Activated B cell treated with CpG ODN at 0.5 μM for 24 hours (primary cell): ENCODE measurements at places on chromosomes 12 and 14.

DNA sequence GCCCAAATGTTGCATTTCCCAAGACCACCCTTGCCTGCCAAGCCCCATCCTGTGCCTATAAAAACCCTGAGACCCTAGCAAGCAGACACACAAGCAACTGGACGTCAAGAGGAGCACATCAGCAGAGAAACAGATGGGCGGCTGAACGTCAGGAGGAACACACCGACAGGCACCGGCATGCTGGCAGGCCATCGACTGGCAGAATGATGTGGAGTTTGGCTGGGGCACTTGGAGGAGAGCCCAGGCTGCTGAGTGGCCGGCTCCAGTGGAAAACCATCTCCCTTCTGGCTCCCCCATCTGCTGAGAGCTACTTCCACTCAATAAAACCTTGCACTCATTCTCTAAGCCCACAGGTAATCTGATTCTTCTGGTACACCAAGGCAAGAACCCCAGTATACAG lies 130.1 kb downstream of the SLC41A2 start:
- DNase-seq = no peak

GRCh38 chr12:66365718-66366490 lies 63.6 kb downstream of the HELB start:
- DNase-seq = no peak

GRCh38 chr12:51866762-51867161 lies 18.2 kb upstream of the FIGNL2 start:
- DNase-seq = no peak

GRCh38 chr14:95130549-95130948 lies 26.8 kb downstream of the DICER1 start:
- no peak for DNase-seq

DNA sequence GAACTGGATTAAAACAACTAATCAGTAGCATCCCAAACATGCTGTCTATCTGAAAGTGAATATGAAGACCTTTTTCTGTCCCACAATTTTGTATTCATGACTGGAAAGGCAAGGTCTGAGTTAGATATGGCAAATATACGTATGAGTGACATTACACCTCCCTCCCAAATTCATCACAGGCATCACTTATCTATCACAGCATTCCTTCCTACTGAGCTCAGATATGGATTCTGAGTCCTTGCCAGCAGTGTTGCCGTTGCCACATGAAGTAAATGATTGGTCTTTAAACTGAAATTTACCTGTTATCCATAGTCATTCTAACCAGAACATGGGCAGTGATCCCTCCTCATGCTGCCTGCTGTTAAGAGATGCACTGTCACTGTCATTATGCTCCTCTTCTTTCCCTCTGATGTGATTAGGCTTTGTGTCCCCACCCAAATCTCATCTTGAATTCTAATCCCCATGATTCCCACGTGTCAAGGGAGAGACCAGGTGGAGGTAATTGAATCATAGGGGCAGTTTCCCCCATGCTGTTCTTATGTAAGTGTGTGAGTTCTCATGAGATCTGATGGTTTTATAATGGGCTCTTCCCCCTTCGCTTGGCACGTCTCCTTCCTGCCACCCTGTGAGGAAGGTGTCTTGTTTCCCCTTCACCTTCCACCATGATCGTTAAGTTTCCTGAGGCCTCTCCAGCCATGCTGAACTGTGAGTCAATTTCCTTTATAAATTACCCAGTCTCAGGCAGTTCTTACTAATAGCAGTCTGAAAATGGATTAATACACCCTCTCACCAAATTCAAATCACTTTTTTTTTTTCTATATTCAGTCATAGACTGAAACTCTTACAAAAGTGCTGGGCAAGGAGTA lies 288.4 kb downstream of the NUAK1 start:
- no peak for DNase-seq

- DNase-seq = no peak
Measured at GRCh38 chr12:57235728-57236131, 6.2 kb downstream of the SHMT2 start.

- no peak for DNase-seq
Measured at GRCh38 chr14:51367600-51367931, 127.5 kb downstream of the TMX1 start.

DNA sequence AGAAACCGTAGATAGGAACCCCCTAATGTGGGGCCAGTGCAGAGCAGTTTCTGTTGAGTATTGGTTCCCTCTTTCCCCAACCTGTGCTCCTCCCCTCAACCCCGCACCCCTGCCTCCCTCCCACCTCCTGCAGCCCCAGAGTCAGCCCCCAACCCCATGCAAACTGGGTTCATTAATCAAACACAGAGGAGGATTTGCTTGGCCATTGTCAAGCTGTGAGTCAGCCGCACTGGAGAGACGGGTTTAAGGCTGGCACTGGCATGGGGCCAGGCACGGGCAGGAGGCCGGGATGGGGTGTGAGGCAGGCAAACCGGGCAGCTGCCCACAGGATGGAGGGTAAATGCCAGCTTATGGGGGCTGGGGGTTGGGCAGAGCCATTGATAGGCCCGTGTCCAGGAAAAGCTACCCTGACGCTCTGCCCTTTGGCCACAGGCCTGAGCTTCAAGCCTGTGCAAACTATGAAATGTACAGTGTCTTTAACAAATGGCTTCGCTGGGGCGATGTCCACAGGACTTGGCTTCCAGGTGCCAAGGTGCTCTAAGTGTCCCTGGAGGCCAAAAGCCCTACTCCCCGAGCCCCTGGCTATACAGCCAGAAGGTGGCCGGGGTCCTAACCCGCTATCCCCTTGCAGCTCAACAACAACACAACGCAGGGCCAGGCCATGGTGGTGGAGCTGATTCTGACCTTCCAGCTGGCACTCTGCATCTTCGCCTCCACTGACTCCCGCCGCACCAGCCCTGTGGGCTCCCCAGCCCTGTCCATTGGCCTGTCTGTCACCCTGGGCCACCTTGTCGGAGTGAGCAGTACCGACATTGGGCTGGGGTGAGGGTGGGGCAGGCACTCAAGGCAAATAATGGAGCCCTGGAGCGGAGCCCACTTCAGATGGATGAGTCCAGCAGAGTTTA lies 1.4 kb downstream of the AQP5 start:
- no peak for DNase-seq

DNA sequence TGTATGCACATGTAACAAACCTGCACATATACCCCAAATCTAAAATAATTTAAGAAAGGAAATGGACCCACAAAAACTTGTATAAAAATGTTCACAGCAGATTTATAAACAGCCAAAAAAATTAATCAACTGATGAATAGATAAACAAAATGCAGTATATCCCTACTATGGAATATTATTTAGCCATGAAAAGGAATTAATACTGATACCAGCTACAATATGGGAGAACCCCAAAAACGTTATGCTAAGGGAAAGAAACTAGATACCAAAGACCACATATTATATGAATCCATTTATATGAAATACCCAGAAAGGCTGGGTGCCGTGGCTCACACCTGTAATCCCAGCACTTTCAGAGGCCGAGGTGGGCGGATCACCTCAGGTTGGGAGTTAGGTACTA lies 20.9 kb downstream of the DUSP16 start:
- DNase-seq = no peak

GRCh38 chr12:40622246-40622838 lies 69.9 kb upstream of the CNTN1 start:
- DNase-seq = no peak

GRCh38 chr14:20580242-20580641 lies 7.6 kb downstream of the RNASE11 start:
- no peak for DNase-seq

- DNase-seq = no peak
Measured at GRCh38 chr12:91278126-91278525, 95.5 kb upstream of the DCN start.

DNA sequence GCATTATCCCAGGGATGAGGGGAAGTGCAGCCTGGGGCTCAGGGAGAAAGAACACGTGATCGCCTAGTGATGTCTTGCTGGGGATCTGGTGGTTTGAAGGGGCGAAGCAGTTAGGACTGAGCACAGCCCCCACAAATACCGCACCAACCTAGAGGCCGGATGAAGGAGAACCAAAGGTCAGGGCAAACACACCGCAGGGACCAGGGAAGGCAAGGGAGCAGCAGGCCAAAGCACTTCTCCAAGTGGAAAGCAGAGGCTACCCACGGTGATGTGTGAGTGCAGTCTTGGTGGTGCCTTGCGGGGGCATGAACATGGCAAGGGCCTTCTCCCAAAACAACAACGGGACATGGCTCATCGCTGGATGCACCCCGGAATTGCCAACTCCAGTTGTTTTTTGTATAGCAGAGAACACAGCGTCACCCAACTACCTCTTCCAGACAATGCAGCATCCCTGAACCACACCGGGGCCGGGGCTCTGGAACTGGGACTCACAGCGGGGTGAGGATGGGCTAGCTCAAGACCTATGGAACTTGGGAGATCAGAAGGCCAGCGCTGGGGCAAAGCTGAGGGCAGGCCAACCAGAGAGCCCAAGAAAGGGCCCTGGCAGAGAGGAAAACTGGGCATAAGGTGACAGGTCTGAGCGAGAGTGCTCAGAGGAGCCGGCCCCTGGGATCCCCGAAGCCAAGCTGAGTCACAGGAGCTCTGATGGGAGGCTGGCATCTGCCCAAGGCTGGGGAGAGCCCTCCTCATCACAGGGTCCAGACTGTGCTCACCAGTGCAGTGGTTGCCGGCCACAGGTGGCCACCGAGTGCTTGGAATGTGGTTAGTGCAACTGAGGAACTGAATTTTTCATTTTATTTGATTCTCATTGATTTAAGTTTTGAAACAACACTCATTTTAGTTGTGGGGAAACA lies 11.1 kb downstream of the GALNT16 start:
- no peak for DNase-seq

- DNase-seq = no peak
Measured at GRCh38 chr14:61202124-61202523, 79.0 kb downstream of the TMEM30B start.

DNA sequence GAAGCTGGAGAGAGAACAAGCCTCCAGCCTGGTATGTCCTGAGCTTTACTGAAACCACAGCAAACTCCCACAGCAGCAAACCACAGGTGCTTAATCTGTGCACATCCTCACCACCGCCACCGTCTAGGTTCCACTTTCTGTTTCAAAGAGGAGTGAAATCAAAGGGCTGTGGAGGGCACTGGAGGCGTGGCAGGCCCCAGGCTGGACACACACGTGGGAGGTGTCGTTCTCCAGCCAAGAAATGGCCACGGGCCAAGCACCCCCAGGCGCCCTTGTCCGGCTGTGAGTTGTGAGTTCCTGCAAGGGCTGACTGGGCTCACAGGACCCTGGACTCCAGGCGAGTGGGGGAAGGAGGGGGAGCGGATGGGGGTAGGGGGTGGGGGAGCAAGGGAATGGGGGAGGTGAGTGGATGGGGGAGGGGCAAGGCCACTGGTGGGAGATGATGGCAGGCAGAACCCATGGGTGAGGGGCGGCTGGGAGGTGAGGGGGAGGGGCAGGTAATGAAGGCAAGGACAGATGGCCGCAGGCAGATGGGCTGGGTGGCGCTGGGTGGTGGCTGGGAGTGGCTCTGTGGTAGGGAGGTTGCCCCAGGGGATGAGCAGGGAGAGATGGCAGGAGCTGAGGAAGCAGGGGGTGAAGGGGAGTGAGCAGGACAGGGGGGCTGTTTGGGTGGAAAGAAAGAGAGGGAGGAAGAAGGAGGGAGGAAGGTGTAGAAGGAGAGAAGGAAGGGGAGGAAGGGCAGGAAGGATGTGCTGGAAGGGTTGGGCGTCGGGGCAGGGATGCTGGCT lies 86.7 kb downstream of the NCOR2 start:
- DNase-seq = no peak
